ENCODE measurements at places on chromosomes 2 and 18.
A peak's percentile ranks its signal among the peaks of the same experiment; 100 is the strongest.

- DNase-seq: no peak
Observed at GRCh38 chr2:151106805-151107506, 154.7 kb downstream of the RBM43 start.

DNA sequence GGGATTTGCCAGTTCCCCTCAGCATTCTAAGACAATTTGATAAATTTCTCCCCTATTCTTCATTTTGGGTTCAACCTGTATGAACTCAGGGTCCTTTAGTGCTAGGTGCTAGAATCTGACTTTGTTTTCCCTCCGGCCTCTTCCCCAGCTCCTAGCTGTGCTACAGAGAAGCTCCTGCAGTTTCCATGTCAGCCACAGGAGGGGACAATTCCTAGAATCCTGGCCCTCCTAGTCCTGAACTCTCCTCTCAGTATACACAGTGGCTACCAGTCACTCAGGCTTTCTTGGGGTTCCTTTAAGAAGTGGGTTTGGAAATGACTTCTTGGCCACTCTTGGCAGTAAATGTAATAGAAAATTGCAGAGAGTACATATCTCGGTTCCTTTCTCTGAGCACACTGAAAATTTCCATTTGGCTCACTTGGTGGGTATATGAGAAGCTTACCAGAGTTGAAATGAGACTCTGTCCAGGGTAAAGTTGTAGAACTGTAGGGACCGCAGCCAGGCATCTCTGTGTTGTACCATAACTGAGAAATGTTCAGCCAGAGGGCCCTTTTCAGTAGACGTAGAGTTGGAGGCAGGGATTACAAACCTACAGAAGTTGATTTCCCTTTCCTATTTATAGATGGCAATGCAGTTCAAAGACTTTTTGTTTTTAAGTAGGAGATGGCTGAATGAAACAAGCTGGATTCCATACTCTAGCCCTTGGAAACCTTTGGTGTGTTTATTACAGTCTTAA, 5.0 kb upstream of the CHST10 start:
- DNase-seq: no peak

GRCh38 chr2:225998653-225999052, 599.1 kb downstream of the NYAP2 start:
- DNase-seq: no peak

GRCh38 chr2:64524604-64525316, 632 bp downstream of the AFTPH start:
- peak; percentile 48 for DNase-seq

GRCh38 chr2:1482981-1483380, 69.7 kb downstream of the TPO start:
- no peak for DNase-seq

GRCh38 chr2:55490554-55490953, 29.0 kb upstream of the CFAP36 start:
- no peak for DNase-seq

DNA sequence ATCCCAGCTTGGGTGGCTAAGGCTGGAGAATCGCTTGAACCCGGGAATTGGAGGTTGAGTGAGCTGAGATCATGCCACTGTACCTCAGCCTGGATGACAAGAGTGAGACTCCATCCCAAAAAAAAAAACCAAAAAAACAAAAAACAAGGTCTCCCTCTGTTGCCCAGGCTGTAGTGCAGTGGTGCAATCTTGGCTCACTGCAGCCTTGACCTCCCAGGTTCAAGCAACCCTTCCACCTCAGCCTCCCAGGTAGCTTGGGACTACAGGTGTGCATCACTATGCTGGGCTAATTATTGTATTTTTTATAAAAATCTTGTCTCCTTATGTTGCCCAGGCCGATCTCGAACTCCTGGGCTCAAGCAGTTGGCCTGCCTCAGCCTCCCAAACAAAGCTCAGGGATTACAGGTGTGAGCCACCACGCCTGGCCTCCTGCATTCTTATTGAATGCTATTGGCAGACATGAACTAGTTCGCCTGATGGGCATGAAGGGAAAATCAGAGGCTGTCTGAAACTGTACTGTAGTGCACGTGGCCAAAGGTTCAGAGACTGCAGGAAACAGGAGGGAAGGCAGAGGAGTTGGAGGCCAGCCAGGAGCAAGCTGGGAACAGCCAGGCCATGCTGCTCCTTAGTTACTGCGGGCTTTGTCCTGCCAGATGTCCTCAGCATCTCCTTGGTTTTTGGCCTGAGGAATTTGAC, 16.0 kb upstream of the ASXL2 start:
- no peak for DNase-seq

GRCh38 chr2:1721706-1722646, 22.3 kb downstream of the PXDN start:
- no peak for DNase-seq

- no peak for DNase-seq
Observed at GRCh38 chr2:43448011-43448821, 147.6 kb downstream of the THADA start.

DNA sequence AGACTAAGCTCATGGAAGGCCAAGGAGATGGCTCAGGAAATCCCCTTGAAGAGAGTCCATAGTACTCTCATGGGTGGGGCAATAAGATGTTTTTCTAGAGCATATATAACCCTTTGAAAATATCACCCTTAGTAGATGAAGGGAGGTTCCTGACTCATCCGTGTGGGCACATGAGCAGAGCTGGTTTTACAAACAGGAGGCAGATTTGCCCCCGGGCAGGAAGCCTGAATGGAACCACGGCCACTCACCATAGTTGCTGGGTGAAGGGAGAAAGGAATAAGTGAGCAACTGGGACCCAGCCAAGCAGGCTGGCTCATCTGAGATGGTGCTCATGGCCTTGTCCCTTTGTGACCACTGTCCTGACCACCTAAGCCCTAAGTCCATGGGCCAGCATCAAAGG, 29.0 kb upstream of the MAPRE3 start:
- DNase-seq: no peak
